COLO829 (cell line): ENCODE measurements at places on chromosomes 3 and 15.

GRCh38 chr3:65381496-65382010 lies 657.2 kb downstream of the MAGI1 start:
- no peak for DNase-seq

GRCh38 chr3:170448584-170448983 lies 29.9 kb downstream of the CLDN11 start:
- DNase-seq: no peak

DNA sequence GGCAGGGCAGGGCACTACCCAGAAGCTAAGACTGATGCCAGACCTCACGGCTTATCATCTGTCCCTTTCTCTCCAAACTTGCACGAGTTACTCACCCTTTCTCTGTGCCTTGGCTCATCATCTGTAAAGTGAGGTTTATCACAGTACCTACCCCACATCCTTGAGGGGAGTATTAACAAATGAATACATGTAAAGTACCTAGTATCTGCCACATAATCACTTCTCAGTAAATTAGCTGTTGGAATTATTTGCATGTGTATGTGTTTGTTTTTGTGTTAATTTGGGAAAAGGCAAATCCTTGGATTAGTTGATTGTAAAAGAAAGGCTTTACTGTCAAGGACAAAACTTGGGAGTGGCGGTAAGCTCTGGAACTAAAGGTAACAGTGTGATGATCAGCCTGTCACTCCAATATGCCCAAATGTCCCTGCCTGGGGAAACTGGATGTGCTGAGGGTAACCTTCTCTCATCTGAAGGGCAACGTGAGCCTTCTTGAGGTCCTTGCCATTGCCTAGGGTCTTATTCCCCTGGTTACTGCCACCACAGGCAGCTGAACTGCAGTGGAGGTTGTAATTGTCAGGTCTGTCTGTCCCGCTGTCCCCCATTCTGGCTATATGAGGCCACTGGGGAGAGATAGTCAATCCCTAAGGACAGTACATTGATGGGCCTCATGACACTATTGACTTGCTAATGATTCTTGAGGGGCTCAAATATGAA lies 269.4 kb downstream of the CLSTN2 start:
- no peak for DNase-seq

GRCh38 chr3:192851821-192852372 lies 65.8 kb downstream of the MB21D2 start:
- DNase-seq: peak; percentile 63

DNA sequence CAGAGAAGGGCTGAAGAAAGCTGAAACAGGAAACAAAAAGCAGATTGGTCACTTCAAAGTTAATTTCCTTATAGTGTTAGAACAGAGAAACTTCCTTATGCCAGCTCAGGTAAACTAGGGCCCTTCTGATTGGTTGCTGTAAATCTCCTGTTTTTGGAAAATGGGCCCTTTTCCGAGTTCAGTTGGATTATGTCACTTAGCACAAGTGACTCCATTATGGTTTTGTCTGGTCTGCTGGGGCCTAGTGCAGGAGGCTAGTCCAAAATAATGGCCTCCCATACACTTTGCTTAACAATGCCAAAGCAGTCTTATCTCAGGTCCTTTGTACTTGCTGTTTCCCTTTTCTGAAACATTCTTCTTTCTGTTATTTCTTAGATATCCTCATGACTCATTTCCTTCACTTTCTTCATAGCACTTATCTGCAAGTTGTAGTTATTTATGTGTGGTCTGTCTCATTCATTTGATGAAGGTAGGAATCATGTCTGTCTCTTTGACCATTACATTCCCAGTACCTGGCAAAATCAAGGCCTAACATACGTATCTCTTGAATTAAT lies 7.7 kb upstream of the DCP1A start:
- DNase-seq: no peak

DNA sequence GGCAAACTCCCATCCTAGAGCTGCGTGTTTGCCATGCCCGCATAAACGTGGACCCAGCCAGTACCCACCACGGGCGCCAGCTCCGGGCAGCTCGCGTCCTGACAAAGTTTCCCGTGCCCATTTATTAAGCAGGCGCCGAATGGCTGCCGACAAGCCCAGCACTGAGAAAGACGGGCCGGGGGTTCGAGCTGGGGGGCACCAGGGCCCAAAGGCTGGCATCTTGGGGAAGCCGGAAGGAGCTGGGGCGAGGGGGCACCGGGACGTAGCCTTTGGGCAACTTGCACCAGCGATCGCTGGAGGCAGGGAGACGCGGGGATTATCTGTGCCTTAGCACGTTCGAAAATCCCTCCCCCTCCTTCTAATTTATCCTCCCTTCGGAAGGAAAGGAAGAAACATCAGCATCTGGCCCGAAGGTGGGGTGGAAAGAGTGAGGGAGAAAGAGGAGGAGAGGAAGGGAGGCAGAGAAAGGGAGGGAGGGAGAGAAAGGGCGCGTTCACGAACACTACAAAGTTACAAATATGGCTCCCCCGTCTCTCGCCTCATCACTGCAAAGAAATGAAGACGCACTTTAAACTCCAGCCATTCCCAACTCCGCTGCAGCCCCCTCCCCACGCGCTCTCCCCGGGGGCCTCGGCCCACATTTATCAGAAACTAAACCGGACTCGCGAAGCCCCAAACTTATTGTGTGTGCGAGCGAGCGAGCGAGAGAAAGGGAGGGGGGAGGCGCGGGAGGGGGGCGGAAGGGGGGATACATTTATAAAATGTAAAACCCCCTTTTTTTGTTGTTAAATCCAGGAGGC lies 1.0 kb downstream of the ANP32A start:
- no peak for DNase-seq

GRCh38 chr3:50427217-50427616 lies 67.9 kb upstream of the TMEM115 start:
- DNase-seq: no peak

GRCh38 chr15:96583671-96584070 lies 253.2 kb downstream of the NR2F2 start:
- no peak for DNase-seq

- DNase-seq: no peak
Measured at GRCh38 chr3:12513694-12514446, 29.6 kb downstream of the TSEN2 start.
